ENCODE measurements at places on chromosomes 5 and 9.

- DNase-seq, result no peak
Measured at GRCh38 chr9:96107436-96107835, 194.5 kb downstream of the HSD17B3 start.

- peak; percentile 65 for DNase-seq
Measured at GRCh38 chr5:97162045-97162444, 19.6 kb upstream of the LIX1 start.

DNA sequence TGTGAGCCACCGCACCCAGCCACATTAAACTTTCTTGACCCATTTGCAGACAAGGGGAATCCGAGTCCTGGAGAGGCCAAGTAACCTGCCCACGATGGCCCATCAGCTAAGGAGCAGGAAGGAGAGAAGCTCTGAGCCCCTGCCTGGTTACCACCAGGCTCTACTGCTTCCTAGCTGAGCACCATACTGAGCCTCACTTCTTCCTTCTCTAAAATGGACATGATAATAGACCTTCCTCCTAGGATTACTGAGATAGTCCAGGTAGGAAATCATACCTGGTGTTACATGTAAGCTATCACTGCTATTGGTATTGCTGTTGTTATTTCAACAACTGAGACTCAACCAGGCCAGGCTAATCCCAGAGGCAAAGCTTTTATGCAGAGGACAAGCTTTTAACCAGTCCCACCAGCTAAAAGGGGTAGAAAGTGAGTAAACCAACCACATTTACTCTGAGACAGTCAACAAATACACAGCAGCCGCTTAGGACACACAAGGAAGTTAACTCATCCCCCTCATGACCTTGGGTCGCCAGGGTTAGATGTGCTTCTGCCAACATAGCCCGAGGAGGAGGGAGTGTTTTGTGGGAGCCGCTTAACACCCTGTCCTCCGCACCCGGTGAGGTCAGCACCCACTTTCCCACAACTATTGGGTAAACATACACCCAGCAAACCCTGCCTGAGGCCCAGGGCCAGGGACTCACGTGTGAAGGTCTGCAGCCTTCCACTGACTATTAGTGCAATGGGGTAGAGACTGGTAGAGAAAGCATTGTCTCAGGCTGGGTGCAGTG is 20.6 kb upstream of the PTGES start:
- DNase-seq, result peak; percentile 99

DNA sequence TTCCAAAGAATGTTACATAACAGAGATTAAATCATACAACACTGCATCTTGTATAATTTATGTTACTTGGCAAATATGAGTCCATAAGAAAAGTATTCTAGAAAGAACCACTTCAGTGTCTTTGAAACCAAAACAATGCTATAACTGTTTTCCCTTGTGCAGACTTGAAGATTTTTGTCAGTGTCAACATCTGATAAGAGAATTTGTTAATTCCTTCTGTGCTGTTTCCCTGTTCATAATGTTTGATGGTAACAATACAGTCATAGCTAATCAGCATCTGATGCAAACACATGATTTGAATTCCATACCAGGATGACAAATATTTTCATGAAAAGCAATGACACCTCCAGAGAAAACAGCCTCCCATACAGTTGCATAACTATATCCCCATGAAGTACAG is 306.8 kb downstream of the SEMA5A start:
- no peak for DNase-seq

- peak; percentile 15 for DNase-seq
Measured at GRCh38 chr5:96084874-96085506, 123.3 kb upstream of the ELL2 start.

DNA sequence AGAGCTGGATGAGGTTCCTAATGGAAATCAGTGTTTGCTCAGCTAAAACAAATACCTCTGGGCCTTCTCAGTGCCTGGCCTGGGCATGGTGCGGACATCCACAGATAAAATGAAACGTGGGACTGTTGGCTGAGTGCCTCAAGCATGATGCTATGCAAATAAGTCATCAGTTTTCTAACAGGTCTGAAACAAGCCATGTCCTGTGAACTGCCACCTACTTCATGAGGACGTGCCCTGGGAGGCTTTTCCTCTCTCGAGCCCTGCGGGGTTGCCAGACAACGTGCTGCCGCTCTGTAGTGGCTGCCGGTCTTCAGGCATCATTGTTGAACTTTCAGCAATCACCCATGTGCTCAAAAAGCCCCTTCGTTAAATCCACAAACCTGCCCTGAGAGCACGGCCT is 240.4 kb upstream of the IRX2 start:
- no peak for DNase-seq
